ENCODE measurements at places on chromosomes 16 and 17.

GRCh38 chr16:8063159-8063558 is 527.2 kb downstream of the TMEM114 start:
- DNase-seq, result no peak

GRCh38 chr17:75625813-75626486 is 7.3 kb upstream of the SMIM5 start:
- no peak for DNase-seq

GRCh38 chr17:27991462-27991993 is 50.9 kb upstream of the NLK start:
- DNase-seq, result no peak

DNA sequence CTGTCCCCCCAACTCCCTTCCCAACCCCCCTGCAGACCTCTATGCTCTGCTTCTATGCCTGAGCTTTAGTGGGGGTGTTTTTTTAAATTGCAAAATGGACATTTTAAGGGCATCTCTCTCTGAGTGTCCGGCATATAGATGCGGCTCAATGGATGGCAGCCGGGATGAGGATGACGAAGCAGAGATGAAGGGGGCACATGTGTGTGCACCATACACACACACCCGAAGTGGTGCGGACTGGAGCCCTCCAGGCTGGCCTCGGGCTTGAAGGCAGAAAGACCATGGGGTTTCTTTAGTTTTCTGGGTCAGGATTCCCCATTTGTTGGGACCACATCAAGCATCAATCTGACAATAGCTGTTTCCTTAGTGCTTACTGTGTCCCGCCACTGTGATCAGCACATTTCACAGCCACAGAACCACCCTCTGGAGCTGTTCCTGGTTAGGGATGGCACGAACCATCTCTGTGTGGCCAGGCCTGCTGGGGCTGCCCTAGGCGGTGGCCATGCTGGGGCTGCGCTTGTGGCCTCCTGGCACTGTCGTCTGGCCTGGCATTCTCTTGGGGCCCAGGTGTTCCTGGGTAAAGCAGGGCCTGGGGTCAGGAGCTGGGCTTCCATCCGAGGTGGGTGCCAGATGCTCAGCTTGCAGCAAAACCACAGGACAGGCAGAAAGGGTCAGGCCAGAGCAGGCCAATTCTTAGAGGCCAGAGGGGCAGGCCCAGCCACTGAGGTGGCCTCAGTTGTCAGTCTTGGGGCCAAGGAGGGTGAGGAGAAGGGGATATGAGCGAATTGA is 49.9 kb downstream of the NT5M start:
- no peak for DNase-seq

DNA sequence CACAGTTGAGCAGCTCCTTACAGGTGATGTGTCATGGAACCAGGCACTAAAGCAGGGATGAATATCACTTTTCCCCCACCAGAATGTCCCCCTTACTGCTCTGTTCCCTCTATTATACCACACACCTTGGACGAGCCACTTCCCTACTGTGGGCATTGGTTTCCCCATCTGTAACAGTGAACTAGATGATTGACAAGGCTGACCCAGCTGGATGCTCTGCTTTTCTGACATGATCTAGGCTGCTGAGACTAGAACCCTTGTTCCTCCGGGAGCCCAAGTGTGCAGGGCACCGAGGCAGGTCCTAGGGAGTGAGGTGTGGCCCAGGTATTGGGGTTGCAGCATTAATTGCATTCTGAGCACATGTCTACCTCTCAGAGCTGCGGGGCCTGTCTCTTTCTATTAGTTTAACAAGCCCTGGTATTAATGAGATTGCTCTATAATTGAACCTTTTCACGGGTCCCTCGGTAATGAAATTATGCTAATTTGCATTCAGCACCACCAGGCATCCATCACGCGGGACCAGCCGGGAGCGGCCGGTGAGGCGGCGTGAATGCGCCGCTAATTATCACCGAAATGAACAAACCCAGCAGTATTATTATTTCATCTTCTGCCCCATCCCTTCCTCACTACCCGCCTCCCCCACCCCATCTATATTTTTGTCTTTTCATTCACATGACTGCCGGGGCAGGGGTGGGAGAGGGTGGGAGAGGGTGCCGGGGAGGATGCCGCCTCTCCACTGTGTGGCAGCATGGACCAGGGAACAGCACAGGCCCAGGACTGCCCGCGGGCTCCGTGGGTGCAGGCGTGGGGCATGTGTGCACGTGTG is 121.1 kb downstream of the CYLD start:
- no peak for DNase-seq

DNA sequence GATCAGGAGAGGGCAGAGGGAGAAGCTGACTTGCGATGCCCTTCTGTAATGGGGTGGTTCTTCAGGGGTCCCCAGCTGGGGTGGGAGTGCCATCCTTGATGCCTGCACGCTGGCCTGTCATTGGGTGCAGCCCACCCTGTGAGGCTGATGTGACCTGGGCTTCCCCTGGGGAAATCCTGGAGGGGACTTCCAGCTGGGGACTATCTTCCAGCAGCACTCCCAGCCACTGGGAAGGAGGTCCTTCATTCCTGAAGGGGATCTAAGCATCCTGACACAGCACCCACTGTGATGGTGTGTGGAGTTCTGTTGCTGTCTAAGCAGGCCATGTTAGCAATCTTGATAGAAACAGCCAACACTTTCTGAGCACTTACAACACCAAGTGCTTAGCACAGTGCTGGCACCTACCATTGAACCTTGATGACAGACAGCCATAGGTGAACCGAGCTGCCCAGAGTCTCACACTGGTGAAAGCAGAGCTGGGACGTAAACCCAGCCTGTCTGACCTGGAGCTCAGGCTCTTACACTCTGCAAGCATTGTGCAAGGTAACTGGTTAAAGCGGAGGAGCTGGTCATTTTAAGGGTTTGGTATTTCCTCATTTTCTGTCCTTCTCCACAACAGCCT is 211.3 kb downstream of the CCDC182 start:
- no peak for DNase-seq

GRCh38 chr17:50176559-50177357 is 11.0 kb downstream of the SGCA start:
- no peak for DNase-seq

GRCh38 chr17:37131669-37132611 is 183.2 kb downstream of the AATF start:
- no peak for DNase-seq

GRCh38 chr16:19301931-19302330 is 16.4 kb downstream of the CLEC19A start:
- no peak for DNase-seq

- no peak for DNase-seq
Measured at GRCh38 chr17:11388054-11388453, 147.0 kb downstream of the SHISA6 start.

DNA sequence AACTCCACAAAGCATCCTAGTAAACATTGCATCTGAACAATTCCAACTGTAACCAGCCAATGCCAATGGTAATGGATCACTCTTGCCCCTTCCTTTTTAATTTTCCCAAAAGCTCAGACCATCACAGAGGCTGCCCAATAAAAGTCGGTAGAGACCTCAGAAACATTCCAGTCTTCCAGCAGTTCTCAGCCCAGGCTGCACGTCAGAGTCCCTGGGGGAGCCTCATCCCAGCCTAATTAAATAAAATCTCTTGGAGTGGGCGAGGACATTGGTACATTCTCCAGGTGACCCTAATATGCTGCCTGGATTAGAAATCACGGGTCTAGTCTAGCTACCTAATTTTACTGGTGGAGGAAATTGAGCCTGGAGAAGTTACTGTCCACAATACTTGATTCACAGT is 117.1 kb upstream of the MYOCD start:
- no peak for DNase-seq

DNA sequence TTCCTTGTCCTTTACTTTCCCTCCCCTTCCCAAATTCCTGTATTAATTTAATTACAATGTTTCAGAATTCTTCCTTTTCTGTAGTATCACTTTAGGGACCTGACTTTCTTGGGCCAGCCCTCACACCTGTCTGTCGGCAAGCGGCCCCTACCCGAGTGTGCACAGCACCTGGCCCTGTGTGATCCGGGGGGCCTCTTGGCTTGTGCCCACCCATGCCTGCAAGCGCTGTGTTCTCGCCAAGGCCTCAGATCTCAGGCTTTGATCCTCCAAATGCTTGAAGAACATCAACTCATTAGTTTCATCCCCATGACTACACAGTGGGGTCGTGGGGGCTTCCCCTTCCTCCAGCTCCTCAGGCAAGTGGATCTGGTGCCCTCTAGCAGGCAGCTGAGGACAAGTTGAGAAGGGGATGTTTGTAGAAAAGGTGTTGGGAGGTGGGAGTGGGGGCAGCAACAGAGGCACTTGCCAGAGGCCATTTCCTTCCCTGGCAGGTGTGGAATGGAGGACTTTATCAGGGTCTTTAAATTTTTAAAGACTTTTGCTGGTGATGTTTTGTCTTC is 15.7 kb upstream of the CDH3 start:
- no peak for DNase-seq

All from stimulated activated CD8-positive, alpha-beta memory T cell treated with anti-CD3 and anti-CD28 coated beads, Interleukin-7, amount 100 ng/mL, for 24 hours (primary cell).